ENCODE measurements at places on chromosomes 2 and 18. TPM values are rescaled to one million over a fixed set of nuclear protein-coding genes. Genes with fewer than 3 reads are reported as not detected.

NT5C1B gene
- polyA plus RNA-seq: 0.66 TPM

ADGRF3 gene
- 1.9 TPM for polyA plus RNA-seq

CPO gene
- 2.0 TPM for polyA plus RNA-seq

LHCGR gene
- 7.0 TPM for polyA plus RNA-seq

HOXD9 gene
- polyA plus RNA-seq: 58.0 TPM

PAX8 gene
- polyA plus RNA-seq: 235 TPM

RBM44 gene
- 0.32 TPM for polyA plus RNA-seq

LRRC30 gene
- polyA plus RNA-seq: 0.60 TPM

FLACC1 gene
- polyA plus RNA-seq: 1.9 TPM

SCN3A gene
- polyA plus RNA-seq: 0.78 TPM

SOWAHC gene
- polyA plus RNA-seq: 19.0 TPM

LONRF2 gene
- polyA plus RNA-seq: 4.2 TPM

IL37 gene
- not detected for polyA plus RNA-seq

SCYGR4 gene
- not detected for polyA plus RNA-seq

MEIS1 gene
- 314 TPM for polyA plus RNA-seq

NT5DC4 gene
- 0.49 TPM for polyA plus RNA-seq

MFSD2B gene
- 2.5 TPM for polyA plus RNA-seq

WBP1 gene
- polyA plus RNA-seq: 100 TPM

LRRTM4 gene
- 2.5 TPM for polyA plus RNA-seq

ZNF385B gene
- polyA plus RNA-seq: 15.6 TPM

PLCL1 gene
- polyA plus RNA-seq: 14.9 TPM

HMSD gene
- 1.8 TPM for polyA plus RNA-seq

OR6B2 gene
- polyA plus RNA-seq: not detected

NAT8 gene
- 23.5 TPM for polyA plus RNA-seq

GPR55 gene
- polyA plus RNA-seq: 0.55 TPM

C2orf81 gene
- polyA plus RNA-seq: 6.0 TPM

UGT1A8 gene
- polyA plus RNA-seq: not detected

OSR1 gene
- polyA plus RNA-seq: 19.9 TPM

DIPK1C gene
- 0.53 TPM for polyA plus RNA-seq

ARHGEF33 gene
- 2.8 TPM for polyA plus RNA-seq

CYB5A gene
- 299 TPM for polyA plus RNA-seq

POTEI gene
- 0.10 TPM for polyA plus RNA-seq

MGAT4A gene
- polyA plus RNA-seq: 27.9 TPM

CCNT2 gene
- 72.9 TPM for polyA plus RNA-seq

Data from left renal pelvis (tissue), 4 donors.